ENCODE measurements at places on chromosomes 4 and X.
A peak's percentile ranks its signal among the peaks of the same experiment; 100 is the strongest.

GRCh38 chrX:150118476-150118875 is 180.2 kb upstream of the EOLA2 start:
- DNase-seq = no peak

DNA sequence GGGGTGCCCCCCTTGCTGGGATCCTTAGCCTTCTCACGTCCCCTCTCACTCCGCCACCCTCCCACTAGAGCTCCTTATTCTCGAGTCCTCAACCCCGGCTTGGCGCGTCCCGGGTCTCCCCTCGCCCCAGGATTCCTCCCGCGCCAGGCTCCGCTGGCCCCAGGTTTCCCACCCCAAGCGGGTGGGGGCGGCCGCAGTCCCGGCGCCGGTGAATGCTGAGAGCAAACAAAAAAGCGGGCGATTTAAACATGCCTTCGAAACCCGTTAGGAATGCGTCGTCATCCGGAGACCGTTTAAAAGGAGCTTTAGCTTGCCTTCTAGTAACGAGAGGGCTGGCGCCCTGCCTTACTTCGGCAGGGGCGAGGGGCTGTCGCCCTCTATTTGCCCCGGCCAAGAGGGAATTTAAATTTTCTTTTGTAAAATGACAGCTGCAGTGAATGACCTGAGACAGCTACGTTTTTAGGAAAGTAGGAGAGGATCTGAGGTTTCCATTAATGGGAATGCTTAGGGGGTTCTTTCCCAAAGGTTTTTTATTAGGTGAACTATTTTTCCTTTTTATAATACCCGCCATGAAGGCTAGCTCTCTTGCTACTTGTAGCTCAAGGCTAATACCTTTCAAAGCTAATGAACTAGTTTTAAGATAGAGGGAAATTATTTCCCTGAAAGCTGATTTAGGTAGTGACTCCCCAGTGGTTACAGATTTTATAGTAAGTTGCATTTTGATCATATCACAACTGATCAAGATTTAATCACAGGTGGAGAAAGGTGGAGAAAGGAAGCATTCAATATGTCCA is 3.1 kb downstream of the JADE1 start:
- DNase-seq = peak; percentile 51

DNA sequence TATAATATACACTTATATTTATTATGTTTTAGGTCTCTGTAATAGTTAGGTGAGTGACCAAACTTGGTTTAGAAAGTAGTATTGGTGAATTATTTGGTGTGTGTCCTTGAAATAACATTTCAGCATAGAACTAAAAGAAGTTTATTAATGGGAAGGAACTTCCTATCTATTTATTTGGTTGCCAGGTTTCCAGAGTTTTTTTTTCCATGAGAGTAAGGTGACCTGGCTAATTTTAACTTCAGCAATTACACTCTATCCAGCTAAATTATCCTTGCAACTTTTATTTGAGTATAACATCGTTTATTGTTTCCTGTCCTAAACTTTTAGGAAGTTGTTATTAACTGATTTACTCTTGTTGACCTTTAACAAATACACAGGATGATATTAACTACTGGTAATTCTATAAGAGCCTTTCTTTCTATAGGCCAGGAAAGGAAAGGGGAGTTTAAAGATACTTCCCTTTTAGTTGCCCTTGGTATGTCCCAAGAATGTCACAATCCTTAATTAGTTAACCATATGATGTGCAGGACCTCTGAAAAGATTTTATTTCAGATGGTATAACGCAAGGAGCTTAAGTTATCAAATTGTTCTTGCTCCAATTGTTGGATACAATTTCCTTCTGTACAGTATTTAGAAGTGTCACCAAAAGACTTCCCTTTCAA is 18.9 kb downstream of the PRDM8 start:
- no peak for DNase-seq

DNA sequence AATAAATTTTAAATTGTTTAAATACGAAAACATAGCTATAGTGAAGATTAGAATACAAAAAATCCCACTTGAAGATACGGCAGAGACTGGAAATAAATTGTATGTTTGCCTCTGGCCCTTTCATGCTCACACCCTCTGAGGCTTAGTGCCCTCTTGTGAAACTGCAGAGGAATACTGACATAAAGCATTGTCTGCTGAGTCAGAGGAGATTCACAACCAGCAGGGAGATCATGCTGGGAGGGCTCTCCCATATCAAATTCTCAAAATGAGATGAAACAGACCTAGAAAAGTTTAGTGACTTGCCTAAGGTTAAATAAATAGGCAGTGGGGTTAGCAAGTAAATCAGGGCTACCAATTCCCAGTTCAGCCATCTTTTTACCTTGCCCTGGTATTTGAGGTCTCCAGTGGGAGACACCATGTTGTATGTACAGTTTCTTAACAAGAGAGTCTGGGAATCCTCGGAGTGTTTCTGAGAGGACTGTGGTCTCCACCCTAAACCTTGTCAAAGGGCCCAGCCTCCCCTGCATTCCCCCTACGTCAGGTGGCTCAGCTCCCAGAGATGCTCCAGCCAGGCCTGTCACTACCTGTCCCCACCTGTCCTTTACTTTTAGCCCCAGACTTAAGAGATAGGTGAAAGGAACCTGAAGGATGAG is 581.4 kb upstream of the DIPK2B start:
- DNase-seq = peak; percentile 80

Data from H4 (cell line).